Aorta (tissue), 5 donors: ENCODE measurements at places on chromosomes 5 and 9. TPM values are rescaled to one million over a fixed set of nuclear protein-coding genes. Genes with fewer than 3 reads are reported as not detected.

- DNase-seq, result no peak
Measured at GRCh38 chr9:116541402-116541801, 145.7 kb upstream of the TRIM32 start.

DNA sequence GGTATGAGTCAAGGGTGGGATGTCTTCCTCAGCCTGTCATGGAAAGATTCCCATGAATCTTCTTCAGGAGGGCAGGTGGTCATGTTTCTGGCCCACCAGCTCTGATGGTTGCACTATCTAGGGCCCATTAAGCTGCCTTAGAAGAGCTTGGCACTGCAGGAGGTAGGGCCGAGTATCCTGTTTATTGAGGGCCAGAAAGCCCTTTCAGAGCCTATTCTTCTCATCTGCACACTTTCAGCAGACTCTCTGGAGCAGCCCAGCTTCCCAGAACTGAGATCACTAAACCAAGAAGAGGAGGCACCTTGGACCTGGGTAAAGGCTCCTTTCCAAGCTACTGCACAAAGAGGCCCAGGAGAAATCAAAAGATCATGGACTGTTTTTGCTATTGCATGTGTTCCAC, 146.5 kb downstream of the MTX3 start:
- no peak for DNase-seq

DNA sequence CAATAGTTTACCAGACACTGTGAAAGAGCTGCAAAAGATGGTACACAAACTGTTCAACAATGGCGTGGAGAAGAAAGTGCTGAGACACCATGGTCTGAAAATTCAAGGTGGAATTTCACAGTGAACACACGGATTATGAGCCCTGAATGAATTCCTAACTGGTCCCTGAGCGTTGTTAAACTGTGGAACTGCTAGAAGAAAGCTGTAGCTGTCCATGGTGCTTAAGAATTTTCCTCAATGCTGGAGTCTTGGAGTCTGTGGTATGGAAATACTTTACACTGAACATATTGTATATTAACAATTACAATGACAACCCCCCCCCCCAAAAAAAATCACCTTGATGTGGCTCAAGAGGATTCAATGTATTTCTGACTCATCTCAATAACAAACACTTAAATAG, 68.5 kb downstream of the SLC24A2 start:
- DNase-seq, result no peak

GRCh38 chr9:20082406-20082805, 293.6 kb upstream of the SLC24A2 start:
- DNase-seq, result no peak

GRCh38 chr9:124272118-124272517, 14.4 kb downstream of the NEK6 start:
- no peak for DNase-seq

Gene ZNF354C
- 6.3 TPM for total RNA-seq
